ENCODE measurements at places on chromosomes 11 and 22.

GRCh38 chr11:101955701-101956100 is 39.4 kb upstream of the ANGPTL5 start:
- ATAC-seq = no peak

DNA sequence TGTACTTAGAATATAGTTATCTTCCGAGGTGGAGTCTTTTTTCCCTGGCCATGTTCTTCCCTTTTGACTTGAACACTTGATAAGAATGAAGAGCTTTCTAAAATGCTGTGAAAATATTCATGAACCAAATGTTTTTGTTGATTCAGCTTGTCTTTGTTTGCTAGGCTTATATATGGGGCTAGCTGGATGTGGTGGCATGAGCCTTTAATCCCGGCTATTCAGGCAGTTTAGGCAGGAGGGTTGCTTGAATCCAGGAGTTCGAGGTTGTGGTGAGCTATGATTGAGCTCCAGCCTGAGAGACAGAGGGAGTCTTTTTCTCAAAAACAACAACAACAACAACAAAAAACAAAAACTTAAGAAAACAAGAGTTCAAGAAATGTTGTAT is 23.1 kb downstream of the CBL start:
- no peak for ATAC-seq

- ATAC-seq = no peak
Measured at GRCh38 chr11:45273509-45273908, 12.6 kb downstream of the SYT13 start.

GRCh38 chr22:49149721-49150608 is 677.7 kb downstream of the BRD1 start:
- ATAC-seq = no peak

DNA sequence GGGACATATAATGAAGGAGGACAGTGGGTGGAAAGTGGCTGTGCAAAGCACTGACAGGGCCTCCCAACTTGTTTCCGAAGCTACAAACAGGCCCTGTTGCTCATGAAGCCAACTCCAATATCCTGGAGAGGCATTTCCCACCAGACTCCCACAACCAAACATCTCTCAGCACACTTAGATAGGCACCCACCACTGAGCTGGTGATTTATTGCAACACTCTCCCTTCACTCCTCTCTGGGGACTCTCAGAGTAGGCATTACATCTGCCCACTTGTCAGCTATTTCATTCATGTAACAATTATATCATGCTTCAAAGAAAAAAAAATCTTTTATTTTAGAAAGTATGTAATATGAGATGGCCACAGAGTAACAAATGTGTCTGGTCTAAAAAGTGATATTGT is 32.1 kb upstream of the PPP2R1B start:
- ATAC-seq = no peak

Measured in activated T-helper 17 cell treated with anti-CD3 and anti-CD28 coated beads, Interleukin-2, amount 50 U/mL, for 72 hours (primary cell).